AML-193 (cell line): ENCODE measurements at places on chromosomes 5 and 9.

GRCh38 chr9:92180669-92181181 lies 65.5 kb upstream of the SPTLC1 start:
- no peak for DNase-seq

- no peak for DNase-seq
Observed at GRCh38 chr5:75524071-75524470, 12.4 kb downstream of the POLK start.

DNA sequence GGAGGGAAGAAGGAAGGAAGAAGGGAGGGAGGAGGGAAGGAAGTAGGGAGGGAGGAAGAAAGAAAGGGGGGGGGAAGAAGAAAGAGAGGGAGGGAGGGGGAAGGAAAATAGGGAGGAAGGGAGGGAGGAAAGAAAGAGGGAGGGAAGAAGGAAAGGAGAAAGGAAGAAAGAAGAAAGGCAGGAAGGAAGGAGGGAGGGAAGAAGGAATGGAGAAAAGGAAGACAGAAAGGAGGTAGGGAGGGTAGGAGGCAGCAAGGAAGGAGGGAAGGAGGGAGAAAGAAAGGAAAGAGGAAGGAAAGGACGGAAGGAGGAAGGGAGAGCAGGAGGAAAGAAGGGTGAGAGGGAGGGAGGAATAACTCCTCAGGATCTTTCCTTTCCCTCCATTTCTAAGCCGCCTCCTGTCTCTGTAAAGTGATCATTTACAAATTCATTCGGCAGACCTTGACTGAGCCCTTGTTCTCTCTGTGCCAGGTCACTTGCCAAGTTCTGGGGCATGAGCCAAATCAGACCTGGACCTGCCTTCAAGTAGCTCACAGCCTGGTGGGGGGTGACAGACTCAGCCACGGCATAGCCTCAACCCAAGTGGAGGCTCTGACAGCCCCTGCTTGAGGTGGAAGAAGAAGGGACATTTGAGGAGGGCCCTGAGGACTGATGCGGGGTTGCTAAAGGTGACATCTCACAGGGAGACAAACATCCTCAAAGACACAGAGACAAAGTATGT lies 69.0 kb upstream of the HRH2 start:
- no peak for DNase-seq

DNA sequence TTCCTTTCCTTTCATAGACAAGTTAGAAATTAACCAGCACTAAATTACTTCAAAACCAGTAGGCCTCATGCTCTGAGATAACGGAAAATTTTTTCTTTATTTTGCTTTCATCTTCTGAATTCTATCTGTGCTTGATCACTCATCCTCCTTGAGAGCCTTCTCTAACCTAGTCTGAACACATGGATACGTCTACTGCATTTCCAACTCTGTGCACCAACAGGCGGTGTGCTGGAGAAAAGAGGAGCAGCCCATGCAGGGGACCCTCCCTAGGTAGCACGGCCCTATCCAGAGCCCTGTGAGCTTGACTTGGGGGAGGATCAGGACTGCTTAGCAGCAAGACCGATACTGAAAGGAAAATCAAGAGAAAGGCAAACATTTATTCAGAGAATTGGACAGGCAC lies 149.8 kb downstream of the AUH start:
- no peak for DNase-seq

DNA sequence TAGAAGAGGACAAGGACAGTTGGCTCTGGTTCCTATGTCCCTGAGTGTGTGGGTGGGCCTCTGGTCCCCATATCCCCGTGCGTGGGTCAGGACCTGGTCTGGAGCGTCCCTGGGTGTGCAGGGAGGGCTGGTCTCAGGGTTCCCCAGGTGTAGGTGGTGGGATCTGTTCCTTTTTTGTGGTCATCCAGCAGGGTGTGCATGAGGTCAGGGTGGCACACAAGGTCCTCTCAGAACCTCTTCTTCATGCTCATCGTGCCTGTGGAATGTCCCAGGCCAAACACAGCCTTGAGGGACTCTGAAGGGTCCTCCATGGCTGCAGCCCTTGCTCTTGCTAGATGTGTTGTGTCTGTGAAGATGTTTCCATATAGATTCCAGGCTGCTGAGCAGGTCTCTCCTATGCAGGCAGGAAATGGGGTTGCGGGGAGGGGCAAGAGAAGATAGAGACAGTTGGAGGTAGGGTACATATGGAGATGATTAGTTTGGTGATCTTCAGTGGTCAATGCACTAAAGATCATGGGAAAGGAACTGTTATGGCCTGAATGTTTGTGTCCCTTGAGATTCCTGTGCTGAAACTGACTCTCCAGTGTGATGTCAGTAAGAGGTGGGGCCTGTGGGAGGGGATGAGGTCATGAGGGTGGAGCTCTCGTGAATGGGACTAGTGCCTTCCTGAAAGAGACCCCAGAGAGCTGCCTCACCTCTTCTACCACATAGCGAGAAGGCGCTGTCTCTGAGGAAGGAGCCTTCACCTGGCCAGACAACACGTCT lies 53.1 kb downstream of the NXNL2 start:
- no peak for DNase-seq

DNA sequence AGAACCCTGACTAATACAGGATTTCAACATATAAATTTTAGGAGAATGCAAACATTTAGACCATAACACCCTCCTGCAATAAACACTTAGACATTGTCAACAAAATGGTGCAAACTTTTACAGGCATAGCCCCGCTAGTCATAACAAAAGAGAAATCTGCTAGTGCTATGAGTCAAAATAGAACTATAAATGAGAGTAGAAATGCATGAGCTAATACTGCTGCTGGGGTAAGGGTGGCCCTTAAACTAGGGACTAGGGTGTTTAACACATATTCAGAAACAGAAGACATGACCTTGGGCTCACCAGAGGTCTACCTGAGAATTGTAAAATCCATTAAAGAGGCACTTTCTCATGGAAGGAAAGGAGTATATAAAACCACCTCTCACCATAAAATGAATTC lies 131.6 kb downstream of the TLR4 start:
- no peak for DNase-seq

DNA sequence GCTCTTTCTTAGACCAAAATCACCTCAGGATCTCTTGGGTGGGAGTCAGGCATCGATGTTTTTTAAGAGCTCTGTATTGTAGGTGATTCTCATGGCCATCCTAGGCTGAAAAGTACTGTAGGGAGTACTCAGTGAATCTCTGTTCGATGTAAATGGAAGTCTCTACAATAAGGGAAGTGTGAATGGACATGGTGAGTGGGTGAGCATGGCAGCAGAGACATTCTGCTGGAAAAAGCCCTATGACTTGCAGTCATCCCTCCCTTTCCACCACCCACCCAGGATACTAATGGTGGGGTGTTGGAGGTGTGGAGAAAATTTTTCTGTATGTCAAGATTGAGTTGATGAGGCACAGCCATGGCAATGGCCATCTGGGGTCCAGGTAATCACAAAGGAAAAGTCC lies 30.9 kb downstream of the ZNF366 start:
- no peak for DNase-seq

- DNase-seq = peak; percentile 5
Observed at GRCh38 chr5:155434681-155435080, 421.1 kb downstream of the KIF4B start.

DNA sequence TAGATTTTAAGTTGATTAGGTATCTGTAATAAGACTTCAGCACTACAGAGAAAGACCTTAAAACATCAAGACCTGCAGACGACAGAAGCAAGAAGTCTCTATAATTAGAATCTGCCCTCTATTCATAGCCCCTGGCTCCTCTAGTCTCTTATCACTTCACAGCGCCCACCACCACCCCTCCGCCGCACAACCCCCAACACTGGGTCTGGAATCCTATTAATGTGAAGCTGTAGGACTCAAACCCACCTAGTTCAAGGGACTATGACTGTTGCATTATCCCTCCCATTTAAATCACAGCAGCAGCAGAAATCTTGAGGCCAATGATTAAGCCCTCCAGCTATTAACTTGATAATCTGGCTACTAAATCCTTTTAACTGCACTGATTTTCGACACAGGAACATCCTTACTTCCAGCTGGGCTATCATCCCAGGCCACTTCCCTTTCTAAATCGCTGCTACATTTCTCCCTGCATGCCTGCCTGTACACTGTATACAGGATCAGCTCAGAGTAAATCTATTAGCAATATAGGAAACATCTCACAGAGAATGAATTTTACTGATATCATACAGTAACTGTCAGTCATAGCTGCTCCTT lies 159.5 kb upstream of the GRAMD2B start:
- no peak for DNase-seq

DNA sequence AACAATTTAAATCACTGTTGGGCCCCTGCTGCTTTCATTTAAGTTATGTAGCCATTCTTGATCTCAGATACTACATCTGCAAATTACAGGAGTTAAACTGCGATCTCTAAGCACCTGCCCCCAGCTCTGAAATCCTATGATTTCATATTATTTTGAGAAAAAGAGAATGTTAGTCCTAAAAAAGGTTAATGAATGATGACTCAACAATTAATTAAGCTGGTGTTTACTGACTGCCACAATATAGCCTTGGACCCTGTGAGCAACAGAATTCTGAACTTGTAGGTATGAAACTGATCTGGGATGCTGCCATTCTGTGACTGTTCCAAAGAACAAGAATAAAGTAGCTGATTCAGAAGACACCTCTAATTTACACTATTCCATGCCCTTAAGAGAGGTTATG lies 124.4 kb upstream of the FBXL7 start:
- DNase-seq = no peak

DNA sequence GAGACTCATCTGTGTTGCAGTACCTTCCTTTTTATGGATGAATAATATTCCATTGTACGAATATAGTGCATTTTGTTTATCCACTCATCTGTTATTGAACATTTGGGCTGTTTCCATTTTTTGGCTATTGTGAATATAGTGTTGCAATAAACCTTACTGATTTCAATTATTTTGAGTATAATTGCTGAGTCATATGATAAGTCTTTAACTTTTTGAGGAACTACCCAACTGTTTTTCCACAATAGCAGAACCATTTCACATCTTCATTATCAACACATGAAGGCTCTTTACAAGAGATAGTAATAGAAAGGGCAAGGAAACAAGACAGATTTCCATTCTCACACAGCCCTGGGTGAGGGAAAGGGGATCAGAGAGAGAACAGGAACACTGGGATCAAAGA lies 329.2 kb downstream of the RAB3C start:
- peak; percentile 76 for DNase-seq

- DNase-seq = peak; percentile 22
Observed at GRCh38 chr9:133048595-133048994, 13.2 kb upstream of the CEL start.

- no peak for DNase-seq
Observed at GRCh38 chr5:175214152-175214551, 229.8 kb downstream of the DRD1 start.

DNA sequence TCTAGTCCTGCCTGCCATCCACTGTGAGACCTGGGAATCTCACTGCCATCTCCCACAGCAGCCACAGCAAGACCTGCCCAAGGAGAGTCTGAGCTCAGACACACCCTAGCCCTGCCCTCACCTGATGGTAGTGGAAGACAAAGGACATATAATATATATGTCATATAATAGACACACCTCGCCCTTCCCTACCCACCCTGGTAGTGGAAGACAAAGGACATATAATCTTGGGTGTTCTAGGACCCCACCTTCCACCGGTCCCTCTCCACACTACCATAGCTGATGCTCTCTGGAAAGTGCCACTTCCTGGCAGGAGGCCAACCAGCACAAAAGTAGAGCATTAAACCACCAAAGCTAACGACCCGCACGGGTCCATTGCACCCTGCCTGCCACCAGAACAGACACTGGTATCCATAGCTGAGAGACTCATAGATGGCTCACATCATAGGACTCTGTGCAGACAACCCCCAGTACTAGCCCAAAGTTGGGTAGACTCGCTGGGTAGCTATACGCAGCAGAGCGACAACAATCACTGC lies 545.6 kb downstream of the CAAP1 start:
- DNase-seq = no peak

DNA sequence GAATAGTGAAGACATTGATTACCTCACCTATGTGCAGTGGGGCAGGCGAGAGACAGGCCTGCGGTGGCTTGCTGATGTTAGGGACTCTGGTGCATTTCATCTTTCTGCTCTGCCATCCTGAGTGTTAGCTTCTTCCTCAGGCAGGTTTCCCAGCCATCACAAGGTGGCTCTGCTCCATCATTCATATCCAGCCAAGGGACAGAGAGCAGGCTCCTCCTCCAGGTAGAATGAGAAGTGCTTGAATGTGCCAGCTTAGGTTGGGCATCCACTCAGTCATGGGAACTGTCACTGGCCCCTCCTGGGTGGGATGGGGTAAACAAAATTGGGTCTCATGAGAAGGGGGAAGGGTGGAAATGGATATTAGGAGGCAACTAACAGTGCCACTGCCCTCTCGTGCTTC lies 24.8 kb downstream of the GPR107 start:
- no peak for DNase-seq
